ENCODE measurements at places on chromosomes 5 and 9.

DNA sequence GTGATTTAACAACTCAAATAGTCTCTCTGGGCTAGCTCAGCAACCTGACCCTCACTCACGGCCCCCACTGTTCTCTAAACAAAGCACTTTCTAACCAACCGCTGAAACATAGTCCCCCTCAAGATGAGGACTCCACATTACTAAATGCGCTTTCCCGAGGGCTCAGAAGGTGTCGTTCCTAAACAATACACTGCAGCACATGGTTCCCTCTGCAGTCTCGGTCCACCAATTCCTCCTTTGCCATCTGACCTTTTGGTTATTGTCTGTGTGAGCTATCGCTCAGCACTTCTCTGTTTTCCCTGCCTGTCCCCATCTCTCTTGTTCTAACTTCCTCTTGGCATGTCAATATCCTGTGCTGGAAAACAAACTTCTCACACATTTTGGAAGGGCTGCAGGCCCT, 7.2 kb downstream of the EPB41L4A start:
- no peak for DNase-seq

GRCh38 chr5:64765804-64766504, 2.5 kb downstream of the SREK1IP1 start:
- no peak for DNase-seq

GRCh38 chr9:82148901-82149461, 160.4 kb downstream of the SPATA31D1 start:
- no peak for DNase-seq

- no peak for DNase-seq
Measured at GRCh38 chr9:22416692-22417060, 29.9 kb upstream of the DMRTA1 start.

DNA sequence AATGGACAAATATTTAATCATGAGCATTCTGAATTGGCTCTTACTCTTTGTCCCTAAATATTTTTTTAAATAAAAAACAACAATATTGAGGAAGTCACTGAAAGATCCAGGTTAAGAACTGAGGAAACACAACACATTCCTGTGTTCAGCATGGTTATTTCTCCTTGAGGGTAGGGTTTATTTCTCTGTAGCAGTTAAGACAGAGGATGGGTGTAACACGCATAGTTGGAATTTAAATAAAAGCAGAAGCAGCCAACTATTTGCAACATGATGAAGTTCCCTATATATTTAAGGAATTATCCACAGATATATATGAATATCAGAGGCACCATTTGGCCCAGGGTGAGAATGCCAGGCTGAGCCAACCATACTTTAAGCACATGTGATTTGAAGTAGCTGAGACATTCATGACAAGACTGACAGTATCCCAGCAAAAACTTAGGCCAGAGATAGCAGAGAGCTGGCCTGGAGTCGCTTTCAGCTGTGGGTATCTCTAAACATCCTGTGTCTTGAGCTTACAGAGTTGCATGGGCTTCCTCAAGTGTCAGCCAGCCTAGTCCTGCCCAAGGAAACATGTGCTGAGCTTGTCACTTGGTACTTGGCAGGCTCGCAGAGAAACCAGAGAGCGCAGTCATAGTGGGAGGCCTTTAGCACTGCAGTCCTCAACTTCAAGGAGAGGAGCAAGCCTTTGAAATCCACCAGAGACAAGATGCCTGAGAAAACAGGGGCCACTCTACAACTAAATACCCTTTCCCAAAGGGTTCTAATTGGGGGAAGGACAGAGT, 43.6 kb downstream of the SEMA5A start:
- no peak for DNase-seq

DNA sequence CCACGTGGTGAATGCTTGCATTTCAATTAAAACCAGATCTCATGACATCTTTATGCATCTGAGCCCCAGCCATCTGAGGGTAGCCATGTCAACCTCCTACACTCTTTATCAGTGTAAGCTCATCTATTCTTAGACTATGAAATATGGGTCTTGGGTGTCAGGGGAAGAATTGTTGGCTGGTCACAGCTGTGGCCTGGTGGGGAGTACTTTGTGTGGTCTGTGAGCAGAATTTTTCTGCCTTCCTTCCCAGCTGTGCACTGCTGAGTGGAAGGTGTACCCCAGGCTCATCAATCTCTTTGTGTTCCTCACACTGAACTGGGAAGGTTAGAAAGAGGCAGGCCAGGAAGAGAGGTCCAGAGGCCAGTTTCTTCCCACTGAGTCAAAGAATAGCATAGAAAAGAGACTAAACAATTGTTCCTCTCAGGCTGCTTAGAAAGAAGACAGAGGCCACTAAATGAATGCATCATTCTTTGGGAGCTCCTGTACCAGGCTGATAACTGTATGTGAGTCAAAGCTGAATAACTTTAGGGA, 202.7 kb upstream of the RGMB start:
- peak; percentile 32 for DNase-seq

- DNase-seq = no peak
Measured at GRCh38 chr5:163612358-163613149, 107.1 kb downstream of the MAT2B start.

DNA sequence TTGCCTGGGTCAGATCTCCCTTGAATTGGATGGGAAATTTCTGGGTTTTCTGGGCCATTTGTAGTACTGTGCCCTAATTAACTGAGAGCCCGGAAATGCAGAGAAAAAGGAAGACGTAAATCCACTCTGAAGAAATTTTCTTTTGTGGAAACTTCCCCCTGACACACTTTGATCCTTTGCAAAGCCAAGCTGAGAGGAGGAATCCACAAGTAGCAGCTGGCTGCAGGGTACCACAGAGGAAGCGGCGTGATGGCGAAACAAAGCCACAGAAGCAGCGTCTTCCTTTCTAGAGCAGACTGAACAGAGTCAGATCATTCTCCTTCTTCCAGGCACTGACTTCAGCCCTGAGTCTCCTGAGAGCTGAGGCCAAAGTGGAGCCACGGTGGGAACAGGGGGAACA, 47.1 kb upstream of the ZNF354A start:
- peak; percentile 40 for DNase-seq

DNA sequence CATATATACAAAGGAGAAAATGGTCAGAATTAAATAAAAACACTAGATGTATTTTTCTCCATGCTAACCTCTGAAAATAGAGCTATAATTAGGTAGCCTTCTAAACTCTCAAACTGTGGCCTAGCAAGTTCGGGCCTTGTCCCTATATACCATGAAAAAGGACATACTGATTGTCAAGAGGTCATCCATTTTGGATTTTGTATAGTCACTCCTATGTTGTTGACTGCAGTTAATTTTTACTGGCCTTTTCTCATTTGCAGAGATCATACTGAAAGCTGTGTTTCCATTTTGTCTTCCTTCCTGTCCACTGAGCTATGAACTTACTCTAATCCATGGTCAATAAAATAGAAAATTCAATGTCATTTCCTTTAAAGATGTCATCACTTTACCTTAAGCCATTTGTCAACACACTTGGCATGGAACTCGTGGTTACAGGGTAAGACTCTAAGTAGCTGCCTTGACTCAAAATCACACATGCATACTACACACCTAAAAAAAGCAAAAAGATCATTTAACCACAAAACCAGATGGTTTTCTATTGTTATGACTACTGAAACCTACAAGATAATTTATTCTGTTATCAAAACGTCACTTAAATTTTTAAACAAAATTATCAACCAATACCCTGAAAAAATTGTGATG, 58.0 kb downstream of the RNF38 start:
- DNase-seq = no peak
